ENCODE measurements at places on chromosomes 6 and 20. TPM values are rescaled to one million over a fixed set of nuclear protein-coding genes. Genes with fewer than 3 reads are reported as not detected.
A peak's percentile ranks its signal among the peaks of the same experiment; 100 is the strongest.

DNA sequence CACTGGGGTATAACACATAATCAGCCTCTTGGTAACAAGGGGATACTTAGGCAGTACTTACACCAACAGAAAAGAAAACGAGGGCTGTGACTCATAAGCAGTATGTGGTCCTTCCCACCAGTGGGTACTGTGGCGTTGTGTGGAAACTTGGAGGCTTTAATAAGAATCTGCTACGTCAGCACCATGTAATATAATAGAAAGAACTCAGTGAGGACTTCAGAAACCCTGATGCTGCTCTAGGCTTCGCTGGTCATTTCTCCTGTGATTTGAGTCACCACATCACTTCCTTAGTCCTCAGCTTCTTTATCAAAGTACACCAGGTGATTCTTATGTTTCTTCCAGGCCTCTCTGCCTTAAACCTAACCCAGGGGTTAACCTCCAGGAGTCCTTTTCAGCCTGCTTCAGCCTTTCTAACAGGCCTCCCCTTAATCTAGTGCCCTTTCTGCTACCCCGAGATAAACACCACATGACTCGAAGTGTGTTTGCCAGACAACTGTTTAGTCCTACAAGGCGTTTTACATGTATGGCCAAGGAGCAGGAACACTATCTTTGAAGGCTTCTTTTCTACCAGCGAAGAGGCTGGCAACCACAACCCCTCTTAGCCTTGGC lies 68.5 kb downstream of the FYN start:
- no peak for DNase-seq
- H3K36me3 ChIP-seq, result no peaks in the 10 kb centered on the region
- H3K4me1 ChIP-seq, result no peaks in the 10 kb centered on the region
- peak overlapping the region; percentile 50 for H3K27ac ChIP-seq
- no peaks in the 10 kb centered on the region for H3K27me3 ChIP-seq
- no peak overlapping the region for H3K4me3 ChIP-seq

- H3K4me3 ChIP-seq, result no peak overlapping the region
- H3K36me3 ChIP-seq, result no peaks in the 10 kb centered on the region
- no peaks in the 10 kb centered on the region for H3K27me3 ChIP-seq
- no peaks in the 10 kb centered on the region for H3K4me1 ChIP-seq
These were observed 37.0 kb downstream of the FOXO3 start for GRCh38 chr6:108597572-108598304.

Gene CFAP61
- total RNA-seq, result 0.32 TPM

Gene GCM1
- not detected for total RNA-seq

Measured in colonic mucosa (tissue), 4 donors.